ENCODE measurements at places on chromosomes 6 and 20. TPM values are rescaled to one million over a fixed set of nuclear protein-coding genes. Genes with fewer than 3 reads are reported as not detected.

DNA sequence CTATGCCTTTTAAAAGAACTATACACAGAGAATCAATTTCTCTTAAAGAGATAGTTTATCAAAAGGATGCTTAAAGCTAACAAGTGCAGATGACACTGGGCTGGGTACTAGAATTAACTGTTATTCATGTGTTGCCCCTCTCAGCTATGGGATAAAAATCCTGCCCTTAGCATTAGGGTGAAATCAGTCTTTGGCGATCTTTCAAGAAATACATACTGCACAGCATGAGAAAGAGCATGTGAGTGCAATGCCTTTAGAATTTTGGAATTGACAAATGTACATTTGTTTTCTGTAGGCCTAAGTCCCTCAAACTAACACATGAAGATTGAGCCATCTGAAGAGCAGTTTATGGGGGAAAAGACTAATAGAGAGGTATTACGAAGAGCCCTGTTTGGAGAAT, 115.4 kb downstream of the ZFP64 start:
- DNase-seq = no peak

DNA sequence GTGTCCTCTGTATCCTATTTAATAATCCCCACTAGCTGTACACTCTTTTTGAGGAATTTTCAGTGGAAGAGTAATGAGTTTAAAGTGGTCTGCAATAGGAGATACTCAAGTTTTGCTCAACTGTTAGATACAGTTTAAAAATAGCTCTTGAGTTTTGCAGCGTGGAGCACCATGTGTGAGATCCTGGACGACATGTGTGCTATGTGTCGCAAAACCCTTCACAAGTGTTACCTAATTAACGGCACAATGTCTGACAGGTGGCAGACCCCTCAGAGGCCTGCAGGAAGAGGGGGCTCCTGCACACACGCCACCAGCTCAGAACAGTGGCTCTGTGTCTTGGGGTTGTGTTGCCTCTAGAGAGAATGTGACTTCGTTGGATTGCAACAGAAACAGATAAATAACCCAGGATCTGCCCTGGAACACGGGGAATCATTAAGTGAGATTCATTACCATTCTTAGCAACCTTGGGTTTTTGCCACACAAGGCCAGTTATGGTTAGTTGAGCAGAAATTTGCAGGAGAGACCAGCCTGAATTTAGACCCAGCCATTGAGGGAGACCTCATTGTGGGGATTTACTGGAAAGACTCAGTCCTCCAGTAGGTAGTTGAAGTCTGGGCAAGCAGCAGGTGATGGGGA, 73.8 kb downstream of the SASH1 start:
- DNase-seq = no peak

DNA sequence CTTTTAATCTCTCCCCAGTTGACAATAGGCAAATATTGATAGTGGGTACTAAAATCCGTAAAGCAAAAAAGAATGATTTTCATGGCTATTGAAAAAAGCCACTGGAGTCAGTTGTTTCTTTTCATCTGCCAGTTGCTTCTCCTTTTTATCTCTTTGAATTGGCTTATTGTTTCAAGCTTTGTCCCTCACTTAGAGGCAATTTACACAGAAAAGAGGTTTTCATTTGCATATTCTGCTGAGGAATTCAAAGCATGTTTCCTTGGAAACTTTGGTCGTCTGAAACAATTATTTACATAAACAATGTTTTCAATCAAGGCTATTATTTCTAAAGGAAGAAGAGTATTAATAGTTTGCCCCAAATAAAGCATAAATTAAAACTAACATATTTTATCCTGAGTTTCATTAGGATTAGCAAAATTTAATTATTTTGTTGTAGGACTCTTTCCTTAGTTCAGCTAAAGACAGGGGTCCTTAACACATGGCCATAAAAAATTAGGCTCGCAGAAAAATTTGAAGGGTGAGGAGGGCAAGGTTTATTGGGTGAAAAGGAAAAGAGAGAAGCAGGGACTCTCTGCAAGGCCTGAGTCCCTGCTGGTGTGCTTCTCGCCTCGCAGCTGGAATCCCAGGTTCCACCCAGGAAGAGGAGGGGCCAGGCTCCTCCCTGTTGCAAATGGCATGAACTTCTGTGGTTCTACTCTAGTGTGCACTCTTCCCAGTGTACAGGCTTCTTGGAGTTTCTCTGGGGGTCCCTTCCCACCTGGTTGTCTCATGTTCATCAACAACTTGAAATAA, 138.8 kb upstream of the LAMA2 start:
- no peak for DNase-seq

The GRIK2 gene
- total RNA-seq = not detected

The KIF13A gene
- total RNA-seq = 0.68 TPM

Data from T-helper 17 cell (primary cell).